ENCODE measurements at places on chromosomes 13 and 19.

GRCh38 chr13:84400706-84401105 lies 518.4 kb upstream of the SLITRK1 start:
- DNase-seq = no peak

DNA sequence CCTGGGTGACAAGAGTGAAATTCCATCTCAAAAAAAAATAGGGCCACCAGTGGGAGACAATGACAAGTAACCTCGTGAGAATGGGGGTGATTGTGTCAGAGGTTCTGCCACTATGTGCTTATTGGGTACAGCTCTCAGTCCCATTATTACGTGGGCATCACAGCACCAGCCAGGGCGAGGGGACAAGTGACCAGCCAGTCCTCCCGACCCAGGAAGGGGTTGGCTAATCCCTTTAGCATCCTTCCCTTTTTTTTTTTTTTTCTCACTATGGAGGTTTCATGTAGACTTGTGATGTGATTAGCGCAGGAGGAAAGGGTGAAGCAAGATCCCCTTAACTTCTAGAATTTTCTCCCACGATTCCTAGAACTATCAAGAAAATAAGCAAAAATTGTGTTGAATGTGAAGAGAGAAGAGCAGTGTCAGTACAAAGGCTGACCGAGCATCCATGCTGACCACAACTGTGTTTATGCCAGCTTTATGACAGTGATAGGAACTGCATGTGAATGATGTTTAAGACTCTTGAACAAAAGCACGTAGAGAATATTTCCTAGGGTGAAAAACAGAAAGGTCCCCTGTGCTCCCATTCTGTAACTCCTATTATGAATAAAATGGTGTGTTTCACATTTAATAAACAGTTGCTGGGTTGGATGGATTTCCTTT lies 50.0 kb downstream of the ALOX5AP start:
- no peak for DNase-seq

- DNase-seq = no peak
These were observed 69.2 kb downstream of the NALCN start for GRCh38 chr13:101346942-101347728.

- DNase-seq = peak; percentile 70
These were observed 1461.9 kb downstream of the UQCRFS1 start for GRCh38 chr19:27751044-27751391.

- no peak for DNase-seq
These were observed 3.5 kb downstream of the MKNK2 start for GRCh38 chr19:2047449-2048103.

GRCh38 chr13:80213201-80213600 lies 127.7 kb downstream of the SPRY2 start:
- DNase-seq = no peak

DNA sequence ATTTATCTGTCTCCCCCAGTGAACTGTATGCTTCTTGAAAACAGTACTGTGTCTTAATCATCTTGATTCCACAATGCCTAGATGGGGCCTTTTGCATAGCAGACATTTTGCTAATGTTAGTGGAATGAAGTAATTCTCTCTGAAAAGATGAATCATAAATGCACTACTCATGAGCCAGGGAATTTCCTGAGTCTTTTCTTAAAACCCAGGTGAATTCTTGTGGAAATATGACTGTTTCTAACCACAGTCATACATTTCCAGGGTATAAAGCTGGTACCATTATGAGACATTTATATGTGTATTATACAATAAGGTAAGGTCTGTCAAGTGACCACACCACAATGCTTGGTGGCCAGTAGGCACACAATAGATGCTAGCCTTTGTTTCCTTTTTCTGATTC lies 5.5 kb upstream of the KCTD4 start:
- no peak for DNase-seq

DNA sequence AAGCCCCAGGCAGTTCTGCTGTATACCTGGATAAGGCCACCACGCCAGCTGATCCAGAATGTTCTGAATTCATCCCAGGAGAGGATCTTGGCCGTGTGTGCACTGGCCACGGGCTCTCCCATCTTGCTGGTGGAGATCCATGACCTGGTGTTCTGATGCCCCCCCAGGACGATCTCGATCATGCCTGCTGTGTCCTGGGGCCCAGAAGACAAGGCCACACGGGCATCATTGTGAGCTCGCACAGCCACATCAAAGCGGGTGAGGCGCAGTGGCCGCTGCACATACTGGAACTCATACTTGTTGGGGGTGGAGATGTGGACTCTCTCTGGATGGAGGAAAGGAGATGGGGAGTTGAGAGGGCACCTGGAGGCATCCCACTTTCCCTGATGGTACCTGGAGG lies 40.1 kb downstream of the F2RL3 start:
- DNase-seq = no peak

DNA sequence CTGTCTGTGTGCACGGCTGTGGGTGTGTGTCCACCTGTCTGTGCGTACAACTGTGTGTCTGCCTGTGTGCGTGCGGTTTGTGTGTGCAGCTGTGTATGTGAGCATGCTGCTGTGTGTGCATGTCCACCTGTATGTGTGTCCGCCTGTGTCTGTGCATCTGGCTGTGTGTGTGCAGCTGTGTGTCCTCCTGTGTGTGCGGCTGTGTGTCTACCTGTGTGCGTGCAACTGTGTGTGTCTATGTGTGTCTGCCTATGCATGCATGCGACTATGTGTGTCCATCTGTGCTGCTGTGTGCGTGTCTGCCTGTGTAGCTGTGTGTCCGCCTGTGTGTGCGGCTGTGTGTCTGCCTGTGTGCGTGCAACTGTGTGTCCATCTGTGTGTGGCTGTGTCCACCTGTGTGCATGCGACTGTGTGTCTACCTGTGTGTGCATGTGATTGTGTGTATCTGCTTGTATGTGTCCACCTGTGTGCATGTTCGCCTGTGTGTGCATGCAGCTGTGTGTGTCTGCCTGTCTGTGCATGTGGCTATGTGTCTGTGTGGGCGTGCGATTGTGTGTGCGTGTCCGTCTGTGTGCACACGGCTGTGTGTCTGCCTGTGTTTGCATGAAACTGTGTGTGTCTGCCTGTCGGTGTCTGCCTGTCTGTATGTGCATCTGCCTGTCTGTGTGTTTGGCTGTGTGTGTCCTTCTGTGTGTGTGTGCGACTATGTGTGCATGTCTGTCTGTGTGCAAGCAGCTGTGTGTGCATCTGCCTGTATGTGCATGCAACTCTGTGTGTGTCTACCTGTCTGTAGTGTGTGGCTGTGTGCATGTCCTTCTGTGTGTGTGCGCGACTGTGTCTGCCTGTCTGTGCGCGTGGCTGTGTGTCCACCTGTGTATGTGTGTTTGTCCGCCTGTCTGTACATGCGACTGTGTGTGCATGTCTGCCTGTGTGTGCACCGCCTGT lies 57.1 kb upstream of the C13orf46 start:
- no peak for DNase-seq

DNA sequence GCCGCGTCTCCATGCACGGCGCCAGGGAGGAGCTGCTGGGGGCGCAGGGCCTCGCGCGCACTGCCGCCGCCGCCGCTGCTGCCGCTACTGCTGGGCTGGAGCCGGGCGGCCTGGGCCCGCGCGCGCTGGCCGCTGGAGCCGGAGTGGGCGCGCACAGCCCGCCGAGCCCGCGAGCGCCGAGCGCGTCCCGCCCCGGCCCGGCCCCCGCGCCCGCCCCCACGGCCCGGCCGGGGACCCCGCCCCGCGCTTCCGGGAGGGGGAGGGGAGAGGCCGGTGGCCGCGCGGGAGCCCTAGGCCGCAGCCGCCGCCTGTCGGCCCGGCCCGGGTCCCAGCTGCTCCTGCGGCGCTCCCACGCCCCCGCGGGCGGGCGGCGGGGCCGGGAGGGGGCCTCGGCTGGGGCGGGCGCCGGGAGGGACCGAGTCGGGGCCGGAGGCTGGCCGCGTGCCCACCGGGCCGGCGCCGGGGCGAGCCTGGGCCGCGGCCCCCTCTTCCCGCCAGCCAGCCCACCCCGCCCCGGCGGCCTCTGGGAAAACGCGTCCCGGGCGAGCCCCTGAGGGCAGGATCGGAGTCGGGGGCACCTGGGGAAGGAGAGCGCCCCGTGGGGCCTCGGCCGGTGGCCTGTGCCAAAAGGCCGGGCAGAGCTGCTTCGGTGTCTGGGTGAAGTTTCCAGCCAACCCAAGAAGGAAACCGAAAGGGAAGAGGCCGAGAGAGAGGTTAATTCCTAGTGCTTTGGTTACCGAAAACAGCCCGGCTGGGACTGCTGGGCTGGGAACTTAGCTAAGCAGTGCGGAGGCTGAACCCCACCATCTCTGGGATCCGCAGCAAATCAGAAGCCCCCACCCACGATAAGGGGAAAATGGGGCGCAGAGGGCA lies at the start of gene STK24:
STK24 (minus strand) TSS at position 145 of the 873 bp plus-strand sequence. CDS start 321 bp downstream, outside the sequence.
- DNase-seq = peak; percentile 61

GRCh38 chr19:42317535-42317934 lies 4.4 kb downstream of the TMEM145 start:
- DNase-seq = no peak

- DNase-seq = no peak
These were observed 1657.5 kb downstream of the SLITRK1 start for GRCh38 chr13:82224806-82225205.

- DNase-seq = no peak
These were observed 323.8 kb downstream of the LMO7 start for GRCh38 chr13:75959861-75960481.

DNA sequence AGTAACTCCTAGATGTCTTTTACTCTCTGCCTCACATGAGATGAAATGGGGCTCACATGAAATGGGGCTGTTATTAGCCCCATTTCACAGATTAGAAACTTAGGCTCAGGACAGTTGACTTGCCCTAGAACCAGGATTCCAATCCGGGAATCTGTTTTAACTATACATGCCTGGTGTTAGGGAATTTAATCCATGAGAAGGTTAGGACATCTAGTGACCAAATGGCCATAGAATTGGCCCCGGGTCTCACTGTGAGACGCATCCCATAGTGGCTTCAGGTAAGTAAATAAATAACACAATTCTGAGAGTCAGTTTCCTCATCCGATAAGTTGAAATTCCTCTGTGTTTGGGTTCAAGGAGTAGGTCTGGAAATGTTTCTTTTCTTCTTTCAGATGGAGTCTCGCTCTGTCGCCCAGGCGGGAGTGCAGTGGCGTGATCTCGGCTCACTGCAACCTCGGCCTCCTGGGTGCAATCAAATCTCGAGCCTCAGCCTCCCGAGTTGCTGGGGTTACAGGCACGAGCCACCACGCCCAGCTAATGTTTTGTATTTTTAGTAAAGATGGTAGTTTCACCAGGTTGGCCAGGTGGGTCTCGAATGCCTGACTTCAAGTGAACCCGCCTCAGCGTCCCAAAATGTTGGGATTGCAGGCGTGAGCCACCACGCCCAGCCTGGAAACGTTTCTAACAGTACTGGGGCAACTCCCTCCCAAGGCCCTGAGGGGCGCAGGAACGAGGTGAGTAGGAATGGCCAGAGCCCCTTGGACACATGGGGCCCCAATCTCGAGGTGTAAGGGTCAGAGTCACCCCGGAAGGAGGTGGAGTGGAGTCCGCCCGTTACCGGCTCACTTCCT lies 1.2 kb upstream of the ZNF574 start:
- no peak for DNase-seq

DNA sequence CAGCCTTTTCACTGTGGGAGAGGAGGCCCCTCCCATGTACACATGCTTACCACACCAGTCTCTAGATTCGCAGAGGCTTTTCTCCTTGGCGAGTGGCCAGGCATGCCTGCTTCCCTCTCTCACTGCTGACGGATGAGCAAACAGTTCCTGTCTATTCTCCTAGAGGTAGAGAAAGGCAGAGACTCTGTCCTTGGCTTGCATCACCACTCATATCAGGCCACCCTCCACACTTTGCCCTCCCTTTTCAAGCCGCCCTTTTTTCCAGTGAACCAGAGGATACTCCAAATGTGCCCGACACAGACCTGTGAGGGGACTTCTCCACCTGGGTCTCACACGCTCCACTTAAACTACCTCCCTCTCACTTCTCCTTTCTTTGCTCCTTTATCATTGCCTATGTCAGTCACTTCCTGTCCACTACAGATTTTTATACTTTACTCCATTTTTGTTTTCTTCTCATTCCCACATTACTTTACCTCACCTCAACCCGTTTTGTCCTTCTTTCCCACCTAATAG lies 284.6 kb downstream of the DNAJC15 start:
- DNase-seq = no peak

DNA sequence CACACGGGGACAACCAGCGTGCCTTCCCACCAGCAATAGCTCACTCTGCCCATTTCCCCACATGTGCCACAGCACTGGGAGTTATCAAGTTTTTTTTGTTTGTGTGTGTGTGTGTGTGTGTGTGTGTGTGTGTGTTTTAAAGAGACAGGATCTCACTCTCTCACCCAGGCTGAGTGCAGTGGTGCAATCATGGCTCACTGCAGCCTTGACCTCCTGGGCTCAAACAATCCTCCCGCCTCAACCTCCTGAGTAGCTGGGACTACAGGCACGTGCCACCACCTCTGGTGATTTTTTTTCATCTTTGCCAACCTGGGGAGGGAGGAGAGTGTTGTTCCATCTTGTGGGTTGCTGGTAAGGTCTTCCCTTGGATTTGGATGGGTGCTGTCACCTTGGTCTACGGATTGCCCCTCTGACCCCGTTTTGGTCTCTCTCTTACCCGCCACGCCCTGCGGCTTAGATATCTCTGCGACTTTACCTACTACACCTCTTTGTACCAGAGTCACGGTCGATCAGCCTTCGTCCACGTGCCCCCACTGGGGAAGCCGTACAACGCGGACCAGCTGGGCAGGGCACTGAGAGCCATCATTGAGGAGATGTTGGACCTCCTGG lies 22.6 kb downstream of the PGPEP1 start:
- no peak for DNase-seq

DNA sequence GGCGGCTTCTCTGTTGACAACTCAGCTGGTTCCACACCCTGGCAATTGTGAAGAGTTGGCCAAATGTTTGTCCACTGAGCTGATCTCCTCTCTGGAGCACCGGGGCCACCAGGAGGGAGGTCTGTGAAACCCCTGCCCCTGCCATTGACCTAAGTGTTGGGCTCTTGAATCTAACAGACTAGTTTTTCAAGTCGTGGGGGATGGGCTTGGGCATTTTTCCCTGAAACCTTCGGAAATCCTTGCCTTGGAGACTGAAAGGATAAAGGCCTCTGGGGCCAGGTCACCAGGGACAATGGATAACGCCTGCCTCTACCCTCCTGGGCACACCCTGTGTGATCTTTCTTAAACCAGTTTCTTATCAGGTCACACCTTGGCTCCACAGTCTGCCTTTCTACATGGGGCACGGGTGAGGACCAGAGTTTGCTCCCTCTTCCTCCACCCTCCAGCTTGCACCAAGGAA lies 881 bp downstream of the GEMIN7 start:
- DNase-seq = no peak

GRCh38 chr13:33281951-33282595 lies 3.5 kb downstream of the STARD13 start:
- no peak for DNase-seq

- no peak for DNase-seq
These were observed 208.3 kb upstream of the SERP2 start for GRCh38 chr13:44165221-44165888.

DNA sequence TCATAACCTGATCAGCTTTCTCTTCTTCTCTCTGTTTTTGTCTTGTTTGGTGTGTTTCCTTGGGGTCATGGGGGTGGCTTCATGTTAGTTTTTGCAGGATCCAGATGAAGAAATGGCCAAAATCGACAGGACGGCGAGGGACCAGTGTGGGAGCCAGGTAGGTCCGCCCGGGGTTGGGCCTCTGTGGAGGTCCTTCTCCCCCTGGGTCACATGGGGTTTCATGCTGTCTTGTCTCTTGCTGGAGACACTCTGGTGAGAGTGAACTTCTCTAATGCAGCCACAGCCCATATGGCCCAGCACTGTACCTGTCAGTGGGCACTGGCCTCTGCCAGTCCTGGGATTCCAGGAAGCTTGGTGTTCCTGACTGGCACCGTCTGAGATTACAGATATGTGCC lies 1.1 kb downstream of the CCNE1 start:
- DNase-seq = no peak
